ENCODE measurements at places on chromosomes 12 and 14. TPM values are rescaled to one million over a fixed set of nuclear protein-coding genes. Genes with fewer than 3 reads are reported as not detected.
A peak's percentile ranks its signal among the peaks of the same experiment; 100 is the strongest.

DNA sequence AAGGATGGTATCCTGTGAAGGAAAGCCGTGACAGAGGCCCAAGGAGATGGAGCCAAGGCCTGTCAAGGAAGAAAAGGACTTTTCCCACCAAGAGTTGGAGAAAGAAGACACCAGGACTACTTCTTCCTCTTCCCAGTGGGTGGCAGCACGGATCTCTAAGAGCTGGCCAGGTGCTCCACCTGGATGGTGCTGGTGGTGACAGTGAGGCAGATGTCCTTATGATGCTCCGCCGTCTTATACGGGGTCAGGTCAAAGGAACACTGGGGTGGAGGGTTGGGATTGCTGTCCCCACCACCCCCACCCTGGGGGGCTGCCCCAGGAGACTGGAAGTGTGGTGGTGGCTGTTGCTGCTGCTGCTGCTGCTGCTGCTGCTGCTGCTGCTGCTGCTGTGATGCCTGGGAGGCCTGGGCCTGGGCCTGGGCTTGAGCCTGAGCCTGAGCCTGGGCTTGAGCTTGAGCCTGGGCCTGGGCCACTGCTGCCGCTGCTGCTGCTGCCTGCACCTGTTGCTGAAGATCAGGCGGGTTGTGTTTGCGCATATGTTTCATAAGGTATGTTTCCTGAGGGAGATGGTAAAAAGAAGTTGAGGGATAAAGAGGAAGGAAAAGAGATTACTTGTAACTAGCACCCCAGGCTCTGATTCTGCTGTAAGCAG lies 4.8 kb upstream of the ING4 start:
- DNase-seq, result no peak

DNA sequence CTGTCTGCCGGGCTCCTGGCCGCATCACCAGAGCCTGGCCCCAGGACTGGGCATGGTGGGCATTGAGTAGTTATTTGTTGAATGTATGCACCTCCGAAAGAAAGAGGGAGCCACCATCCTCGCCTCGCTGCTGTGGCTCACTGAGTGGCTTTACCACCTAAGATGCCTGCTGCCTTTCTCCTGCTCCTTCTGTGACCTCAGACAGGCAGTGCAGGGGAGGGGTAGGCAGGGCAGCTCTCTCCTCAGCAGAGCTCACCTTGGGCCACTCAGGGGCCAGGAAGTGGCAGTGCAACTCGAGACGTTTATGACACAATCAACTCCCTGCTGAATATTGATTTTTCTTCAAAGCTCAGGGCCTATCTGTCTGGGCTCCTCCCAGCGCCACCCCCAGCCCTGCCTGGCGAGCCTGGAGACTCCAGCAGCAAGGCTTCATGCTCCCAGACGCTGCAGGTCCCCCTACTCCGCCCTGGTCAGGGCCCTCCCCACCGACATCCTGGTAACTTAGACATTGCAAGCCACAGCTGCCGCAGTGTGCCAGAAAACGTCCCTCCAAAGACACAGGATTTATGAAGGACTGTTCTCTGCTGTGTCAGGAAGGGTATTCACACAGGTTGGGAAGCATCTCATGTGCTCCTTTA lies 84.3 kb upstream of the DIO3 start:
- DNase-seq, result no peak

Gene STYK1
- total RNA-seq, result not detected

DNA sequence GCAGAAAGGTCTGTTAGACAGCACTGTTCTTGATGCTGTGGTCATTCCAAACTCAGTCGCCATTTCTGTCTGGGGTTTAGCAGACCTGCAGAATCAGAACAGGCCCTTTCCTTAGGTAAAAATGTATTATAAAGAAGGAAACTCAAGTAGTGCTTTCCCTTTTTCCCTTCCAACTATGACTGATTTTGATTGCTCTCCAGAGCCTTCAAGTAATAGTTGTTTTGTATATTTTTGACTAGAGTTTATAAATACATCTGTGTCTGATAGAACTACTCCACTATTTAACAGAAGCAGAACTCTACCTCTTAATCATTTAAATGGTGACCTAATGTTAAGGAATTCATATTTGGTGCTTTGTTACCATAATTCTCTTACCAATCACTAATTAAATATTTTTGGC lies 74.0 kb downstream of the WNK1 start:
- DNase-seq, result no peak

GRCh38 chr12:125983094-125983783 lies 918.0 kb downstream of the AACS start:
- peak; percentile 26 for DNase-seq

Data from left ventricle myocardium superior (tissue), 1 donor.